ENCODE measurements at places on chromosomes 5 and 9. TPM values are rescaled to one million over a fixed set of nuclear protein-coding genes. Genes with fewer than 3 reads are reported as not detected.
A peak's percentile ranks its signal among the peaks of the same experiment; 100 is the strongest.

- DNase-seq = no peak
These were observed 23.3 kb downstream of the TNFAIP8 start for GRCh38 chr5:119379096-119379495.

GRCh38 chr5:17916446-17916845, 282.2 kb downstream of the TAF11L14 start:
- DNase-seq = no peak

GRCh38 chr9:89397471-89397870, 79.2 kb downstream of the SECISBP2 start:
- no peak for DNase-seq

DNA sequence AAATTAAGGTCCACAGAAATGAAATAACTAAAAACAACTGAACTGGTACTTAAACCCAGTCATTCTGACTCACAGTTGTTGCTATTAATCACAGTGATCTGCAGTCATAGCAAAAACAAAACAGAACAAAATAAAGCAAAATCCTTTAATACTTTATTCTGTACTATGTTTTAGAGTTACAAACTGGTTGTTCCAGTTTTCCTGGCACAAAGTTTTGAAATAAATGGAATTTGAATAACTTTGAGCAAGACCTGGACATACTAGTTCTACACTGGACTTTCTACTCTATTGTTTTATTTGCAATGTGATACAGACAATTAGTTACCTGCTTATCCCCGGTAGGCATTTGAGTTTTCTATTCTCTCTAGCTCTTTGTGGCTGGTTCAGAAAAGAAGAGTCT, 147.9 kb downstream of the DMRT2 start:
- DNase-seq = no peak

DNA sequence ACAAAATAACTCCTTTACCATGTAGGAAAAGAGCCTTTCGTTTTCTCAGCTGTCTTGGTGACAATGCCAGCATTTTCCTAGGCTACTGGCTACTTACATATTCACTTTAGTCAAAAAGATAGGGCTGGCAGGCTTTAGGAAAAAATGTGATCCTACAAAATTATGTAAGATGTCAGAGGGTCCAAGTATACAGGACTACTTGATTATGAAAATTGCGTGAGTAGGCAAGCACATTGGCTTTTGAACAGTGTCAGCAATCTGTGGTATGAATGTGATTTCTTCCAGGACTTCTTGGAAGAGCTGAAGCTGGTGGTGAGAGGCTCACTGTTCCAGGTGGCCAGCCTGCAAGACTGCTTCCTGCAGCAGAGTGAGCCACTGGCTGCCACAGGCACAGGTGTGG, 22.8 kb downstream of the THBS4 start:
- no peak for DNase-seq

GRCh38 chr5:172821340-172821985, 12.6 kb upstream of the ERGIC1 start:
- no peak for DNase-seq

- DNase-seq = peak; percentile 58
These were observed 92.6 kb downstream of the LIFR start for GRCh38 chr5:38463634-38464521.

DNA sequence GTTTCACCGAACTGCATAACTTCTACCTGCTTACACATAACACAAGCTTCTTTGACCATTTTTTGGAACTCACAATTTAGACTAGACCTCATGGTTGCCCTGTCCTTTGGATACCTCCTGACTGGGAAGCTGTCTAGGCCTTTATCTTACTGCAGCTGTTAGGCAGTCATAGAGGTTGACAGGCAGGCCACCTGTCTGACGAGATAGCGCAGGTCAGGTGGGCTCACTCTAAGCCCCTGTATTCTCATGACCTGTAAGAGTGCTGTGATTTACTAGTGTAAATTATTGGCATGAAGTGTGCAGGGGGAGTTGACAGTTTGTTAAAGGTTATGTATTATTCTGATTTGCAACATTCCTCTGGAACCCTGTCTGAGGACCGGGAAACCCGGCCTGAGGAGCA, 29.0 kb downstream of the SLC22A4 start:
- DNase-seq = no peak

- DNase-seq = peak; percentile 53
These were observed 140.6 kb downstream of the LURAP1L start for GRCh38 chr9:12915366-12915954.

DNA sequence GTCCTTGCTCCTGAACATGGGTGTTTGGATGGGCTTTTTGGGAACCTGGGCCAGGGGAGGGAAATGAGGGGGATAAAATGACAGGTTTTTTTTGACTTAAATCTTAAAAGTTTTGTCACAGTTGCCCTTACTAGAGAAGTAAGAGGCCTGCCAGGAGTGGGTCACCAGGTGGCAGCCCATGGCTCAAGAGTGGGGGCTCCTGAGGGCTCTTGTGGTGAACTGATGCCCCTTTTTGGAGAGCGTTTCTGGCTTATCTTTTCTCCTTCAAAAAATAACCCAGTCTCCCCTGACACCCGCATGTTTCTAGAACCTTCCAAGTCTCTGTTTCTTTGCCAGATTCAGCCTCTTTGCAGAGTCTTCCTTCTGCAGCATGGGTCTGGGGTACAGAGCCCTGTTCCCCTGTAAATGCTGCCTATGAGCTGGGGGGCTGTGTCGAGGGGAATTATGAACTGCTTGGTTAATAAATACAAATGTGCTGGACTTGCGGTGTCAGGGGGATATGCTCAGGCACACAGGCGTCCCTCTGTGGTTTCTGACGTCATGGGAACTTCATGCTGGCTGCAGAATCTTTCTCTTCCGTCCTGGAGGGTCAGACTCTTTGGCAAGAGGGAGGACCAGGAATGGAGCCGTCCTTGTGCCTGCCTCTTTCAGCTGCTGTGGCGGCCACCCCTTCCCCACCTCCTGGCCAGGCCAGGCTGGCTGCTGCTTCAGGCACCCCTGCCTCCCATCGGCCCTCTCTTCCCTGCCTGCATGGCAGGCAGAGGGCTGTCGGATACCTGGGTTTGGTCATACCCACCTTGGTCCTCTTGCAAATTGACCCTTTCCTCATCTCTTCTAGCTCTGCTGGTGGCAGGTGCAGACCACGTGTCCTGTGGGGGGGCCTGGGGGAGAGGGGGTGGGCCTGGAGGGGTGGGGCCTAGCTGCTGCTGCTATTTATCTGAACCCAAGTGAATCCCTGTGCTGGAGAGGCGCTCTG, 30.1 kb downstream of the PTPA start:
- peak; percentile 87 for DNase-seq

- DNase-seq = no peak
These were observed 97.4 kb downstream of the CDH9 start for GRCh38 chr5:26940994-26941393.

GRCh38 chr9:21565155-21565554, 83.0 kb upstream of the IFNE start:
- DNase-seq = no peak

DNA sequence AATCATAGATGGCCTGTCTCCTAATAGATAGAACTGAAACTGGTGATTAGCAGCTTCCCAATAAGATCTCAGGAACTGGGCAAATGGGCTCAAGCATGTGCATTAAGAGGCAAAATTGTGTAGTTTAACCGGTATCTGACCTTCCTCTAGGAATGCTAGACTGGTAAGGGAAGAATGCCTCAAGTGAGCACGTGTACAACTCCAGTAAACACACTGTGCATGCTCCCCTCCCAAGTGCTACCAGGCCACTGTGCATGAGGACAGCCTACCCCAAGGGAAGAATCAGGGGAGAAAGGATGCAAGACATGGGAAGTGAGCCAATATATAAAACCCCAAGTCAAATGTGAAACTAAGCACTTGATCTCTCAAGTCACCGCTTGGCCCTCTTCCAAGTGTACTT, 1157.4 kb upstream of the CDH18 start:
- no peak for DNase-seq

DNA sequence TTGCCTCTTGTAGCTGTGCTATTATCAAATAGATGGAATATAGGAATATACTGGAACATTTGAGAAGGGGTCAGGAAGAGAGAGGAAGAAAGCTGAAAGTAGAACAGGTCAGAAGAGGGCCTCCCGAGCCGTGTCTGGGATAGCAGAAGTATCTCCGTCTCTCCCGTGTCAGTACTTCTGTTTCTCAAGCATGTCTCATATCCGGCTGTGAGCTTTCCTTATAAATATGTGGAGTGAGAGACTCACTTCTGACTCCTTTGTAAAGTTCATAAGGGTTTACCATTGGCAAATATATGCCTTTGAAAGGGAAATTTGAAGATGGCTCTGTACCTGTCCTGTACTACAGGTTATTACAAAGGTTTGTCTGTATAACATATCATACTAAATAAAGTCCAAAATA, 50.3 kb downstream of the MOCS2 start:
- no peak for DNase-seq

DNA sequence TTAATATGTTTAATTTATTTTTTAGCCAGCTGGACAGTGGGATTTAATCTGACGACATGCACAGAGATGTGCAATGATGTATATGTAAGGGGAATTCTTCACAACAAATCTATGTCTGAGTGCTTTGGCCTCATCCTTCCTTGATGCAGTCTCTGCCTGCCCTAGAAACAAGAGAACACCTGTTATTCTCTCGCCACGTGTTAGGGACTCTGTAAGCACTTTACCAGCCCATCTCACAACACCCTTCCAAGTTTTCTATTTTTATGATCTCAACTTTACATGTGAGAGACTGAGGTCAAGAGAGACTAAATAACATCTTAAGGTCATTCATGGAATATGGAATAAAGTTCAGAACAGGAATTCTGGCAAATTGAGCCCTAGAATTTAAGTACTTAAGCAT, 123.0 kb upstream of the GAS1 start:
- DNase-seq = no peak

DNA sequence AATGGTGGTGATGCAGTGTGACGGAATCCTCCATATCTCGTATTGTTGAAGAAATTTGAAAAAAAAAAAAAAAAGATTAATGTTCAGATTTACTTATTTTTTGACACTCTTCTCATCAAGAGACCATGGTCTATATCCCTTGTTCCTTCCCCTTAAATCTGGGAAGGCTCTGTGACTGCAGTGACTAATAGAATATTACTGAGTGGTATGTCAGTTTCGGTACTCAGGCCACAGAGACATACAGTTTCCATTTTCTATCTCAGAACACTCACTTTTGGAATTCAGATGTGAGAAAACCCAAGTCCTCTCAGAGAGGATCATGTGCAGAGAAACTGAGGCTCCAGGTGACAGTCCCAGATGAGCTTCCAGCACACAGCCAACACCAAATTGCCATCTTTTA, 1193.5 kb downstream of the DTWD2 start:
- DNase-seq = no peak

GRCh38 chr5:124057724-124058231, 545.8 kb downstream of the CSNK1G3 start:
- DNase-seq = no peak

GRCh38 chr5:124436294-124436693, 310.1 kb downstream of the ZNF608 start:
- DNase-seq = no peak

NMUR2 gene
- 0.59 TPM for polyA plus RNA-seq

NEURL1B gene
- 33.1 TPM for polyA plus RNA-seq

TMEM174 gene
- polyA plus RNA-seq = not detected

PCDHGA11 gene
- 2.7 TPM for polyA plus RNA-seq

PPP2R2B gene
- polyA plus RNA-seq = 1.4 TPM

TCF7 gene
- 1.9 TPM for polyA plus RNA-seq

KIF3A gene
- 12.6 TPM for polyA plus RNA-seq

PGGT1B gene
- 24.3 TPM for polyA plus RNA-seq

CACFD1 gene
- polyA plus RNA-seq = 13.1 TPM

GABRA6 gene
- polyA plus RNA-seq = not detected

TRAF1 gene
- polyA plus RNA-seq = 6.8 TPM

COL23A1 gene
- 1.2 TPM for polyA plus RNA-seq

All from muscle of arm (tissue), 14 donors.